ENCODE measurements at places on chromosomes 3 and 15. TPM values are rescaled to one million over a fixed set of nuclear protein-coding genes. Genes with fewer than 3 reads are reported as not detected.
A peak's percentile ranks its signal among the peaks of the same experiment; 100 is the strongest.

The PPP1R14D gene
- 1.3 TPM for total RNA-seq

The PLCB2 gene
- total RNA-seq = 61.2 TPM

The CCDC32 gene
- total RNA-seq = 20.7 TPM

The NSUN3 gene
- 18.0 TPM for total RNA-seq

The NUP210 gene
- 19.8 TPM for total RNA-seq

The NLGN1 gene
- 3.3 TPM for total RNA-seq

The CYP11A1 gene
- 1.1 TPM for total RNA-seq

GRCh38 chr15:96477227-96477626 lies 146.7 kb downstream of the NR2F2 start:
- no peak for DNase-seq
- no peaks in the 10 kb centered on the region for H3K4me1 ChIP-seq
- no peaks in the 10 kb centered on the region for H3K36me3 ChIP-seq
- H3K27ac ChIP-seq = no peak overlapping the region
- H3K4me3 ChIP-seq = no peak overlapping the region
- H3K27me3 ChIP-seq = no peaks in the 10 kb centered on the region

GRCh38 chr3:123383091-123384053 lies 65.5 kb downstream of the ADCY5 start:
- no peak overlapping the region for H3K27ac ChIP-seq
- H3K36me3 ChIP-seq = no peaks in the 10 kb centered on the region
- H3K27me3 ChIP-seq = no peaks in the 10 kb centered on the region
- no peaks in the 10 kb centered on the region for H3K4me1 ChIP-seq
- no peak overlapping the region for H3K4me3 ChIP-seq
- DNase-seq = no peak

DNA sequence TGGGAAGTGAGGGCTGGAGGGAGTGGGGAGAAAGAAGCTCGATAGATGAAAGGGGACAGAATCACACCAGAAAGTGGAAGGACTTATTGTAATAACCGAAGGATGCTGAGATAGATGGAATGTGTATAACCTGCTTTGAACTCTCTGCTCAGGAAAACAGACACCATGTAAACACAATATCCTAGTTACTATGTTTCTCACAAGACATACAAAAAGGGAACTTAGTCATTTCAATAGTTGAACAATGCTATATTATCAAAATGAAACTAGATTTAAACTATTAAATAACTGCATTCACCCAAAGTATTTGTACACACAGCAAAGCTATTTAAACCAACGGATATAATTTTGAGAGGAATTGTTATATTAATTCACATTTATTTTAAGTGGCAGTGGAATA lies 108.3 kb upstream of the GADL1 start:
- no peaks in the 10 kb centered on the region for H3K27me3 ChIP-seq
- no peak overlapping the region for H3K4me3 ChIP-seq
- no peak for DNase-seq
- no peaks in the 10 kb centered on the region for H3K36me3 ChIP-seq
- no peaks in the 10 kb centered on the region for H3K4me1 ChIP-seq

- no peaks in the 10 kb centered on the region for H3K36me3 ChIP-seq
- no peaks in the 10 kb centered on the region for H3K27me3 ChIP-seq
- no peak overlapping the region for H3K4me3 ChIP-seq
- no peak for DNase-seq
- H3K27ac ChIP-seq = no peak overlapping the region
These were observed 200.9 kb upstream of the ZPLD1 start for GRCh38 chr3:102233881-102234280.

DNA sequence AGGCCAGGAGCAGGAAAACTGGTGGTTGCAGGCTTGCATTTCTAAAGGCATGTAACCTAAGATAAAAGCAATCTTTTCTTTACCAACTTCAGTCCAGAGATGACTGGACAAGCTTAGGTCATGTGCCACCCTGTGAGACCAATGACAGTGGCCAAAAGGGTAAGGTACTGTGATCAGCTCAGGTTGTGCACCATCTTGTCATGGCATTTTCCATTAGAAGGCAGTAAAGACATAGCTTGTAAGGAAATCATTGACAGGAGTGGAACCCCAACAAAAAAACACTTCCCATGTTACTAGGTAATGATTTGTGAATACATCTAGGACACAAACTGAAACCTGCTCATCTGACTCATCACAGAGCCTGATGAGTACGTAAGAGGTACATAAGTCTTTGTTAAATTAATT lies 35.2 kb downstream of the SSR3 start:
- no peaks in the 10 kb centered on the region for H3K36me3 ChIP-seq
- H3K27ac ChIP-seq = no peak overlapping the region
- H3K4me3 ChIP-seq = no peak overlapping the region
- H3K4me1 ChIP-seq = no peaks in the 10 kb centered on the region

GRCh38 chr3:25427942-25428788 lies at the start of gene RARB:
RARB (plus strand) TSS chr3:25428263; CDS start chr3:25428732, 469 bp downstream.
- no peaks in the 10 kb centered on the region for H3K36me3 ChIP-seq
- no peaks in the 10 kb centered on the region for H3K4me1 ChIP-seq
- peak within 1 kb of the TSS; percentile 79 for H3K27ac ChIP-seq
- DNase-seq = peak; percentile 66

- H3K27ac ChIP-seq = no peak overlapping the region
- H3K36me3 ChIP-seq = no peaks in the 10 kb centered on the region
- no peaks in the 10 kb centered on the region for H3K27me3 ChIP-seq
- no peak overlapping the region for H3K4me3 ChIP-seq
- peaks cover 3% of the 10 kb centered on the region for H3K4me1 ChIP-seq
- no peak for DNase-seq
These were observed 589.6 kb downstream of the PDCD6IP start for GRCh38 chr3:34387826-34388564.

GRCh38 chr3:169674090-169674489 lies 10.6 kb upstream of the MECOM start:
- peaks cover 3% of the 10 kb centered on the region for H3K4me1 ChIP-seq
- H3K36me3 ChIP-seq = no peaks in the 10 kb centered on the region
- H3K27ac ChIP-seq = no peak overlapping the region

DNA sequence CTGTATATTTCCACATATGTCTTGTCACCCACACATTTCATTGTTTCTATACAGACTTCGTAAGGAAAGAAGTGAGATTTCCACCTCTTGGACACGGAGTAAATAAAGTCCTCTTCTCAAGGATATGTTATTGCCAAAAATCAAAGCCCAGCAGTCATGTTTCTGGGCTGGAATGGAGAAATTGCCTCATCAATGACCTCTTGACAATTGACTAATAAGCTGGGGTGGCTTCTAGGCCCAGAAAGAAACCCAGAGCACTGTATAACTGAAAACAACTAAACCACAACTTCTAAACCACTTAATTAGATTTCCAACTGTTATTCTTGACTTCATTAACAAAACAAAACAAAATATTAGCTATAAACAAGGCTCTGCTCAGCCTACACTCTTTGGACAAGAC lies 56.4 kb upstream of the SLC24A5 start:
- H3K36me3 ChIP-seq = no peaks in the 10 kb centered on the region
- no peak overlapping the region for H3K27ac ChIP-seq
- no peaks in the 10 kb centered on the region for H3K27me3 ChIP-seq
- no peak overlapping the region for H3K4me3 ChIP-seq
- DNase-seq = no peak

DNA sequence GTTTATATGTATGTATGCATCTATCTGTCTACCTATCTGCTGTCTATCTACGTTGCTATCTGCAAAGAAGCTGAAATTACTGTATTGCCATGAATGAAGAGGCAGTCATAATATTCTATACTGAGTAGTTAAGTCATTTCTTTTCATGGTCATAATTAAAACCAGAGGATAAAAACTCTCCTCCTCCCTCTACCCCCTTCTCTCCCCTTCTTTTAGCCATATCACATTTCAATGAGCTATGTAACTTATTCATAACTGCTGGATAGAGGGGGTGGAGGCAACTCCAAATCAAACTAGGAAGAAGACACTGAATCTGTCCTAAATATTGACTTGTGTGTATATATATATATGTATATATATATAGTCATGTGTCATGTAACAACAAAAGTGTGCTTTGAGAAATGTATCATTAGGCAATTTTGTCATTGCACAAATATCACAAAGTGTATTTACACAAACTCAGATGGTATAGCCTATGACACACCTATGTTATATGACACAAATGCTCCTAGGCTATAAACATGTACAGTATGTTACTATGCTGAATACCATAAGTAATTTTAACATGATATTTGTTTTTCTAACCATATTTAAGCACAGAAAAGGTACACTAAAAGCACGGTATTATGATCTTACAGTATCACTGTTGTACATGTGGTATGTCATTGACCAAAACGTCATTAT lies 229.7 kb upstream of the KCNMB2 start:
- H3K4me1 ChIP-seq = no peaks in the 10 kb centered on the region
- no peak for DNase-seq
- H3K27ac ChIP-seq = no peak overlapping the region
- no peak overlapping the region for H3K4me3 ChIP-seq
- no peaks in the 10 kb centered on the region for H3K27me3 ChIP-seq

- DNase-seq = no peak
- H3K27ac ChIP-seq = no peak overlapping the region
- no peaks in the 10 kb centered on the region for H3K27me3 ChIP-seq
These were observed 68.2 kb downstream of the RAB7A start for GRCh38 chr3:128794067-128794768.

DNA sequence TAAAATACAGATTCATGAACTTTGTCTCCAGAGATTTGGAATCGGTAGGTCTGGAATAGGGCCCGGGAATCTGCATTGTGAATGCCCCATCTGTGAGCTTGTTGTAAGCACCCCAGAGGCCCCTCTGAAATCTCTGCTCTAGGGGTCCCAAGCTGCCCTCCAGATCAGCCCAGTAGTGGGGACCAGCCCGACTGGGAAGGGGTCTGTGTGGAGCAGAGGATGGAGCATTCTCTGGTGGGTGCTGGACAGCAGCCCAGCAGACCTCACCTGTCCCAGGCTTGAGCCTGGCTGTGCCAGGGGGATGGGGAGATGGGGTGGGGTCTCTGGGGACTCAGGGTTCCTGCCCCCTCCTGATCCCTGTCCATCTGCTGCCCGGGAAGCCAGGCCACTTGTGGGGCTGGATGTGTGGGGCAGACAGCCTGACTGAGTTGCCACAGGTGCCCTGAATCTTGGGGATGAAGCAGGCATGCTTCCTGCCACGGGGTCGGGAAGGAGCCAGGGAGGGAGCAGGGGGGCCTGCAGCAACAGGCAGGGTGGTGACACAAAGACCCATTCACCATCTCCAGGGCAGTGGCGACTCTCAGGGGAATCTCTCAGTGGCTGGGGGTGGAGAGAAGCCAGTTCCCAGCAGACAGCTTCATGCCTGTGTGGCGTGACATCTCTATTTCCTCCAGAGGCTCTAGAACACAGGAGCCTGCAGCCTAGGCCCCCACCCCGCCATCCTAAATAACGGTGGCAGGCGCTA lies 99.3 kb downstream of the WNT7A start:
- no peaks in the 10 kb centered on the region for H3K27me3 ChIP-seq
- no peaks in the 10 kb centered on the region for H3K36me3 ChIP-seq
- DNase-seq = peak; percentile 58
- no peak overlapping the region for H3K27ac ChIP-seq
- peaks cover 4% of the 10 kb centered on the region for H3K4me1 ChIP-seq

DNA sequence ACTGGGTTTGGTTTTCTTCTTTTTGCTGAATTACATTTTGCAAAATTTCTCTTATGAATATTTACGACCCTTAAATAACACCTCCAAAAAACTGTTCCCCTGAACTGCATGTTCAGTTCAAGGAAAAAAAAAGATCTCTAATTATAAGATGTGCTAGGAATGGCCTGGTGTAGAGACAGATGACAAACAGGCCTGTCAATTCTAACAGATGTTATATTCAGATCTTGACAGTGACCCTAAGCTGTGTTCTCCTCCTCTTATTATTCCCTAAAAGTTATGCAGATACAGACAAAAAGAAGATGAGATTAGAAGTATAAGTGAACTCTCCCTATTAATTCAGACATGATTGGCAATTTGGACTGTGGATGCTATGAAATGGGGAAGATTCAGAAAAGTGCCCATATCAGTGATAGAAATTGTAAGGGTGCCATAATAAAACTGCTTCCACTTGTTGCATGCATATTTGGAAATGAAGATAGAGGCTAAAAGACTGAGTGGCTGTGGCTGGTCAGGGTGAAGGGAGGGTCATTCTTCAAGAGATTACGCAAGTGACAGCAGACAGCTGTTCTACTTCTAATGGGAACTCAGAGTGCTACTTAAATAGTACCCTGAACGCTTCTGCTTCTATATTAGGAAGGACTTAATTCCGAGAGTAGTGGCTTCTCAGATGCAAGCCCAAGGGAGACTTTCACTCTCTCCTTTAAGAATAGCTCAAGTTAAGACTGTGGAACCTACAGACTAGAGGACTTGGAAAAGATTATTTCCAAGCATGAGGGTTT lies 75.5 kb downstream of the ADAMTS9 start:
- peaks cover 5% of the 10 kb centered on the region for H3K36me3 ChIP-seq
- no peak overlapping the region for H3K4me3 ChIP-seq
- no peak for DNase-seq
- H3K4me1 ChIP-seq = peaks cover 10% of the 10 kb centered on the region
- H3K27me3 ChIP-seq = no peaks in the 10 kb centered on the region

DNA sequence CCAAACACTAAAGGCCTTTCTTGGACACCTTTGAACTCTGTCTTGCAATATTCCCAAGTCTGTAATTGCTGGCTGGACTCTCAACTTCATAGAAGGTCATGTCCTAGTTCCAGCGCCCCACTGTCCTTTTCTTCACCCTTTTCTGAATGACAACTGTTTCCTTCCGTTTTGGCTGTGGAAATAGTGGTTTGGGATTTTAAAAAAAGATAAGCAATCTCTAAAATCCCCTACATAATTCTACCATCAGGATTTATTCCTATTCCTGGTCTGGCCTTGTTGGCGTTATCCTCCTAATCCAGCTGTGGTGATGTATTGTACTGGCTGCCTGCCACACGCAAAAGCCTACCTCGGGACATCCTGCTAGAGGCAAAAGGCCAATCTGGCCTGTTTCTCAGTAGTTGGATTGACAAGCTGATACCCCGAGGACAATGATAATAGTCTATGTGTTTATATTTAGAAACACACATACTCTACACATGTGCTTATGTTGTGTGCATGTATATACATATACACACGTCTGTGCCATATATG lies 440.3 kb upstream of the DPH6 start:
- no peaks in the 10 kb centered on the region for H3K36me3 ChIP-seq
- no peak overlapping the region for H3K27ac ChIP-seq
- H3K4me1 ChIP-seq = peaks cover 4% of the 10 kb centered on the region
- no peak overlapping the region for H3K4me3 ChIP-seq

DNA sequence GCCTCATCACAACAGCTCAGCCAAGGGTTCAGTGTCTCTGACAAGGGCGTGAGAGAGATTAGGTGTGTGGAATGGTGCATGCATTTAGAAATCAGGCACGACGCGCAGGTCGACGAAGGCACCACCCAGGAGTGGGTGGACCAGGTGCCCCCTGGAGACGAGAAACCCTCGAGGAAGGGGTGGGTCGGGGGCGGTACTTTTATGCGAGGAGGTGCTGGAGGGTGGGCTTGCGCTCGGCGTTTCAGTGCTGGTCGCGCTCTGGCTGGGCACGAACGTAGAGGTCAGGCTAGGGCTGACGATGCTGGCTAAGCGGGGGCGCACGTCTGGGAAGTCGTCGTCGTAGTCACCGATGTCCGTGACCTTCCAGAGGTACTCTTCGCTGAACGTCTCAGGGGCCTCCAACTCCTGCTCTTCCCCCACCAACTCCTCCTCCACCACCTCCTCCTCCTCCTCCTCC lies 393 bp downstream of the ERICH6 start:
- peaks cover 4% of the 10 kb centered on the region for H3K4me1 ChIP-seq
- H3K36me3 ChIP-seq = no peaks in the 10 kb centered on the region
- peak; percentile 74 for DNase-seq
- peak overlapping the region; percentile 90 for H3K27ac ChIP-seq
